ENCODE measurements at places on chromosomes 5 and 9. TPM values are rescaled to one million over a fixed set of nuclear protein-coding genes. Genes with fewer than 3 reads are reported as not detected.

DNA sequence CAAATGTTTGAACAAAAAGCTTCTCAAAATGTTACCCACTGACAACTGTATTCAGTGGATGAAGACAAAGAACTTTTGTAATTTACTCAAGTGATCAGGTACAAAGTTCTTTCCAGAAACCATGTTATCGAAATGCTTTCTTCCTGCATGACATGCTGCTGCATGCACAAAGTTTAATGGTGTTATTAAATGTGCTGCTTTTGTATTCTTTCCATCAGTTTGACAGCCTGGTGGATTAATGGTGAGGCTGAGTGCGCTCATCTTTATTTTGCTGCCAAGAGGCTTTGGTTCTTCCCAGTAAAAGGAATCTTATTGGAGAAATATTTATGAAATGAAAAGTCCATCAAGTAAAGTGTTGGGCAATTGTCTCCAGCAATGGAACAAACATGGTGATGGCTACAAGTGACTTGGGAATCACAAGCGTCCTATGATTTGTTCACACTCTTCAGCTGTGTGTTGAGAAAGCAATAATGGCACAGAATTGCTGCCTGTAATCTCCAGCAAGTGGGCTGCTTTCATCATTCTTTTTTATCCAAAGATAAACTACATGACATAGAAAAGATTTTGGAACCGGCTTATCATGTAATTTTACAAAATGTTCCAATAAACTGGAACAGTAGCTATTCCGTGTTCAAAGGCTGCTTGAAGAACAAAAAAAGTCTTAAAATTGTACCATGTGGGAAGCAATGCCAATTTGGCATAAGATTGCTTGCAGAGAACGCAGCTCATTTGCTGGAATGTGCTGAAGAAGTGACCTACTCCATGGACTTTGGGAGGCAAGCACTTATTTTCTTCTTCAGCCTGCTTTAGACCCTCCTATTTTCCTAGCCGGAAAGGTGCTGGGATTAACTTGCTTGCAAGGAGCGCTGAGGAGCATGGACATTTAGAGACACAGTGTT is 153.1 kb downstream of the HSD17B3 start:
- no peak overlapping the region for H3K27ac ChIP-seq
- no peak for DNase-seq
- peaks cover 18% of the 10 kb centered on the region for H3K4me1 ChIP-seq
- H3K4me3 ChIP-seq = no peak overlapping the region
- H3K27me3 ChIP-seq = no peaks in the 10 kb centered on the region

PLAC8L1 gene
- total RNA-seq = 0.43 TPM

GRCh38 chr9:89363311-89363670 is 45.0 kb downstream of the SECISBP2 start:
- peaks cover 53% of the 10 kb centered on the region for H3K36me3 ChIP-seq
- H3K4me3 ChIP-seq = no peak overlapping the region
- H3K27ac ChIP-seq = no peak overlapping the region
- no peaks in the 10 kb centered on the region for H3K27me3 ChIP-seq

FAM169A gene
- total RNA-seq = 12.6 TPM

ADAMTS2 gene
- total RNA-seq = not detected

DNA sequence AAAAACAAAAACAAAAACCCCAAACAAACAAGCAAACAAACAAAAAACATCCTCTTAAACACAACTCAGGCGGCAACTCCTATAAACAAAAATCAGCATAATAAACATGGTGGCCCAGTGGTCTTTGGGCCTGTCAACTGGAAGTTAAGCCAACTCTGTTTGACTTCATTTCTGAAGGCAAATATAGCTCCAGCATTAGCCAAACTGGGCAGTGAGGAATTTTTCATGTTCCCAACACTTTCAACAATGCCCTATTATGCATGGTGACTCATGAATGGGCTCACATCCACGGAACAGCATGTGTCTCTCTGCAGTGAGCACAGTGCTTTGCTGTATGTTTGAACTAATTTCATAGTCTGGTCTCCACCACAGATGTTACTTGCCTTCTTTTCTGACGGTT is 143.9 kb upstream of the STC2 start:
- H3K36me3 ChIP-seq = no peaks in the 10 kb centered on the region
- H3K27ac ChIP-seq = no peak overlapping the region
- H3K27me3 ChIP-seq = no peaks in the 10 kb centered on the region
- no peaks in the 10 kb centered on the region for H3K4me1 ChIP-seq

GRCh38 chr9:74887041-74887980 is at the start of gene TRPM6:
Gene TRPM6, minus strand, starts transcription at chr9:74887921. Its CDS starts 65 bp downstream, at chr9:74887856.
- peak within 1 kb of the TSS; percentile 27 for H3K4me3 ChIP-seq
- peaks cover 32% of the 10 kb centered on the region for H3K27me3 ChIP-seq
- no peaks in the 10 kb centered on the region for H3K36me3 ChIP-seq
- H3K27ac ChIP-seq = no peak within 1 kb of the TSS
- no peak for DNase-seq

DNA sequence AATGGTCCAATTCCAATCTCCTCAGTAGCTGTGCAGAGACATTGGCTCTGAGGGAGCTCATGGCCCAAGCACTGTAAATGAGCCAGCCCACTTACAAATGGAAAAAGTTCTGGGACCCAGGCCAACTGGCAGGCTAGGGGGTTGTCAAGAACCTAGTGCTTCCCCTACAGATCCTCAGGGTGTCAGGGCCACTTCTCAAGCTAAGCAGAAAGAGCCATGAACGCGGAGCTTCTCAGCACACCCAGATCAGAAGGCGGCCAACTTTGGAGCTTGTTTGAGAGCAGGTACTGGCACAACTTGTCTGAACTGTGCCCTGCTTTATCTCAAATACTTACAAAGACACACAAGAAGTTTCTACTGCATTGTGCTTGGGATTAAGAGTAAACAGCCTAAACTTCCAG is 17.5 kb downstream of the TLE1 start:
- H3K27me3 ChIP-seq = no peaks in the 10 kb centered on the region
- no peak for DNase-seq
- H3K36me3 ChIP-seq = no peaks in the 10 kb centered on the region
- no peaks in the 10 kb centered on the region for H3K4me1 ChIP-seq
- H3K4me3 ChIP-seq = no peak overlapping the region

- H3K4me1 ChIP-seq = peaks cover 4% of the 10 kb centered on the region
- no peaks in the 10 kb centered on the region for H3K27me3 ChIP-seq
- no peak for DNase-seq
- H3K4me3 ChIP-seq = no peak overlapping the region
- no peak overlapping the region for H3K27ac ChIP-seq
- no peaks in the 10 kb centered on the region for H3K36me3 ChIP-seq
Measured at GRCh38 chr5:65790371-65791163, 68.6 kb downstream of the NLN start.

GRCh38 chr9:114225561-114226212 is 70.3 kb downstream of the COL27A1 start:
- H3K4me3 ChIP-seq = no peak overlapping the region
- H3K4me1 ChIP-seq = no peaks in the 10 kb centered on the region
- no peak overlapping the region for H3K27ac ChIP-seq
- H3K27me3 ChIP-seq = peaks cover 13% of the 10 kb centered on the region
- DNase-seq = no peak
- no peaks in the 10 kb centered on the region for H3K36me3 ChIP-seq
